Psoas muscle (tissue), 8 donors: ENCODE measurements at places on chromosomes 7 and 10. TPM values are rescaled to one million over a fixed set of nuclear protein-coding genes. Genes with fewer than 3 reads are reported as not detected.

DNA sequence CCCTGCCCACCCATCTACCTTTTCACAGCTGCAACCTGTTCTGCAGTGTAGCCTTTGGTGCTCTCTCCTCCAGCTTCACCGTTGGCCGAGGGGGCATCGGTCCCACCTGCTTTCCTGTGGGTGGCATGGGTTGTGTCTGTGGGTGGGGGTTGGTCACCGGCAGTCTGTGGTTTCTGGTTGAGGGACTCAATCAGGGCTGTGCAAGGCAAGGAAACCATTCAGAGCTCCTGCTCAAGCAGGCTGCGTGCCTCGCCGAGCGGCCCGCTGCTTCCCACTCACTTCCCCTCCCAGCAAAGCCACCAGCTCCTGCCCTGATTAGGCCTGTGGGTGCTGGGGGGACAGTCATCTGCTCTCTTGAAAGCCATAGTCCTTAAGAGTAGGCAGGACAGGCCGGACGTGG is 9.8 kb downstream of the DNAJB12 start:
- peak; percentile 46 for DNase-seq

DNA sequence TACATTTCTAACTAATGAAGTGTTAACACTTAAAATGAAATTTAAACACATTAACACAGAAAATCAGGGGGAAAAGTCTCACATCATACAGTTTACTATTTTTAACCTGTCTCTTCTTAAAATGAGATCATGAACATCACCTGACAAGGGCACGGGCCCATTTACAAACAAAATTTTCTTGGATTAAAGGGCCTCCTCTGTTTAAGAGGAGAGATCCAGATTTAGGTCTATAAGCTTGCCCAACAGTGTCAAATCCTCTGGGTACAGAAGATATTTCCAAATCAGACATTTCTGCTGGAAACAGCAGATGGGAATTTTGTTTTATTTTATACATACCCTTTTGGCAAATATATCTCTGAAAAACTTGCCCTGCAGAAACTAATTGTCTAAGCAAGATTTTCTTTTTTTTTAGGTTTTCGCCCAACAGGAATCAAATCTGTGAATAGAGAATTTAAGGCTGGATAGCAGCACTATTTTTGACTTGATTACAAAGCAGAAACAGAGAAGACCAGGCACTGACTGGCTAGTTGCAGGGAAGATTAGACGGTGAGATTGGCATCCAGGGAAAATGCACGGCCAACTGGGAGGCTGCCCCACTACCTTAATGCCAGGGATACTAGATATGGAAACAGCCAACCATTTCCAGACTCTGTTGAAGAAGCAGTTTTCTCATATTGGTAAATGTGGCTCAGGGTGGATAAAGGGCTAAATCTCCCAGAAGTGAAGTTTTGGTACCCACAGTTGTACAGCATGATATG is 173.4 kb downstream of the LRRN3 start:
- DNase-seq, result peak; percentile 55

DNA sequence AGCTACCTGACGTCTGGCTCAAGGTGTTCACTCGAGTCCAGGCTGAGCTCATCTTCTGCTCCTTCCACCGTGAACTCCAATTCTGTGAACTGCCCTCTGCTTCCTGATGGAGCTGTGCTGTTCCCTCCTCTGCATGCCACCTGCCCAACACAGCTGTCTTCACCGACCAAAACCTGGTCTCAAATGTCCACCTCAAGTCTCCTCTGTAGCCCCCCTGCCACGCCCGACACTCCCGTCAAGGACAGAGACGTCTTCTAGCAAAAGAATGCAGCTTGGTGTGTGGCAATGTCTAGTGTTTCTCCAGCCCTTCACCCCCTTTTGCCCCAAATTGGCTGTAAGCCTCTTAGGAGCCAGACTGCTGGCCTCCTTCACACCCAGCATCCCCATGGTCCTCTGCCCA is 305.1 kb downstream of the DNAJB6 start:
- DNase-seq, result no peak

PNLIPRP1 gene
- not detected for total RNA-seq

DNA sequence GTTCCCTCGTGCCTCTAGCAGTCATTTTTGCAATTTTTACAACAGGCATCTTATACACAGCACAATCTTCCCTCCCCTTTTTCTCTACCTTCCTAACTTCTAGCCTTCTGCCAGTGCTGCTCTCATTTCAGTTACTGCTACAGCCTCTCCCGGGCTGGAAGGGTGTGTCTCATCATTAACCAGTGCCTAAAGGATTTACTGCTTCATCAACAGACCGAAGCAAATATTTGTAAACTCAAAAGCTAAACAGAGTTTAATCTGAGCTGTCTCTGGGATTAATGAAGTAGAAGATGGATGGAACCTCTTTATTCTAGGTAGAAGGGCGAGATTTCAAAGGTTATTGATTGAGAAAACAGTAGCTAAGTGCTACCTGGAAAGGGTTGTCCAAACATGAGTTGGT is 94.3 kb downstream of the PRPF18 start:
- DNase-seq, result no peak

EZH2 gene
- 2.1 TPM for total RNA-seq

DNA sequence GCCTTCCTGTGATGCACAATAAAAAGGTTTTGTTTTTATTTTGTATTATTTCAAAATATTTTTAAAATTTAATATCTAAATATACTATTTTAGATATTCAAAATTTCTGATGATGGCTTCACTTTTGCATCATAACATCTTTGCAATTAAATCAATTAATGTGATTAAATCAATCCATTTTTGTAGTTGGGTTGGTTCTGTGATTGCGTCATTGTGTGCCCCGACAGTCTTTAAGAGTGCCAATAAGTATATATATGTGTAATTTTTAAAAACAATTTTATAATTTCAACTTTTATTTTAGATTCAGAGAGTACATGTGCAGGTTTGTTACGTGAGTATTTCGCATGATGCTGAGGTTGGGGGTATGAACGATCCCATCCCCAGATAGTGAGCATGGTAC is 70.5 kb downstream of the SEPTIN14 start:
- no peak for DNase-seq

GRCh38 chr10:78862328-78862640 is 206.5 kb upstream of the ZMIZ1 start:
- DNase-seq, result no peak

OPN4 gene
- 0.46 TPM for total RNA-seq

GRCh38 chr7:80385508-80385907 is 126.4 kb downstream of the GNAT3 start:
- no peak for DNase-seq

- DNase-seq, result no peak
Observed at GRCh38 chr7:149440222-149440621, 20.6 kb downstream of the ZNF777 start.

- no peak for DNase-seq
Observed at GRCh38 chr7:8601121-8601520, 167.7 kb downstream of the NXPH1 start.

- no peak for DNase-seq
Observed at GRCh38 chr10:60303778-60304177, 85.9 kb downstream of the ANK3 start.

DNA sequence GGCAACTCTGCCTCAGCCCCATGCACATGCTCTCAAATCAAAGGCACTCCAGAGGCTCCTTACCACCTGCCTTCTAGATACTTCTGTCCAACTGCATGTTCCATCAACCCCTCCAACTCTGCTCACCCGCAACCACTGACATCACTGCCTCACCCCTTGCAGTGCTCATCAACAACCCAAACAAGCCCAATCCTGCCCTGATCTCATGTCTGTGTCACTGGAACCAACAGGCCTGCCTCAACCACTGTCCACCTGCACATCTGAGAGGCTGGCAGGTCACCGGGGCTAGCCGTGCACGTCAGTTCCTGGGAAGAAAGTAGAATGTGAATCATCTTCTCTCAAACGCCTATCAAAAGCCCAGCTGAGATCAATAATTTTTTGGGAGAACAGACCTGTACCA is 33.3 kb downstream of the CTBP2 start:
- DNase-seq, result no peak

- DNase-seq, result no peak
Observed at GRCh38 chr7:158025686-158026600, 561.7 kb downstream of the PTPRN2 start.

RSPH10B2 gene
- 0.79 TPM for total RNA-seq

DNA sequence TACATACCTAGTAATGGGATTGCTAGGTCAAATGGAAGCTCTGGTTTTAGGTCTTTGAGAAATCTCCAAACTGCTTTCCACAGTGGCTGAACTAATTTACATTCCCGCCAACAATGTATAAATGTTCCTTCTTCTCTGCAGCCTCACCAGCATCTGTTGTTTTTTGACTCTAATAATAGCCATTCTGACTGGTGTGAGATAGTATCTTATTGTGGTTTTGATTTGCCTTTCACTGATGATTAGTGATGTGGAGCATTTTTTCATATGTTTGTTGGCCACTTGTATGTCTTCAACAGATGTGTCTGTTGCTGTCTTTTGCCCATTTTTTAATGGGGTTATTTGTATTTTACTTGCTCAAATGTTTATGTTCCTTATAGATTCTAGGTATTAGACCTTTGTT is 675.5 kb downstream of the SUGCT start:
- DNase-seq, result no peak

LRMDA gene
- 2.4 TPM for total RNA-seq

ANKRD26 gene
- 8.1 TPM for total RNA-seq

TEX36 gene
- total RNA-seq, result not detected

GRCh38 chr7:7475601-7476000 is 60.1 kb downstream of the COL28A1 start:
- DNase-seq, result no peak

HOXA7 gene
- 5.3 TPM for total RNA-seq

VWA2 gene
- not detected for total RNA-seq

PLEKHS1 gene
- total RNA-seq, result not detected

DNA sequence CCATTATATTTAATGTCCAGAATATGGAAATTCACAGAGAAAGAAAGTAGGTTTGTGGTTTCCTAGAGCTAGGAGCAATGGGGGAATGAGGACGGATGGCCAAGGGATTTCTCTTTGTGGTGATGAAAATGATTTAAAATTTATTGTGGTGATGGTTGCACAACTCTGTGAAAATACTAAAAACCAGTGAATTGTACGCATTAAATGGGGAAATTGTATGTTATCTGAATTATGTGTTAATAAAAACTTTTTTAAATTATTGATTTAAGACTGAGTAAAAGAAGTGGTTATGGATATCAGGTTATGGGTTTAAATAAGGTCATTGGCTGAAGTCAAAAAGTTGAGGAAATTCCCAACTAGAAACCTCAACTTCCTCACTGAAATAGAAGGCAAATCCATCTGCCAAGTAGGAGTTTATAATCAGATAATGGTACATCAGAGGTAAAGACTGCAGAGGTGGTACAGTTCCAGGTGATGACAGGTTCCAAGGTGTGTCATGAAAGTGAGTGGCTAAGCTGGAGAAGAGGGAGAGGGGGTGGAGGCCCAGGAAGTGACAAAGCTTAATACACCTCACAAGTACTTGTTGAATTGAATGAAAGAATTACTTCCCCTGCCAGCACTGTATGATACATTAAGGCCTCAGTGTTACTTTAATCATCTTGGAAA is 68.9 kb upstream of the CCDC71L start:
- no peak for DNase-seq

DNA sequence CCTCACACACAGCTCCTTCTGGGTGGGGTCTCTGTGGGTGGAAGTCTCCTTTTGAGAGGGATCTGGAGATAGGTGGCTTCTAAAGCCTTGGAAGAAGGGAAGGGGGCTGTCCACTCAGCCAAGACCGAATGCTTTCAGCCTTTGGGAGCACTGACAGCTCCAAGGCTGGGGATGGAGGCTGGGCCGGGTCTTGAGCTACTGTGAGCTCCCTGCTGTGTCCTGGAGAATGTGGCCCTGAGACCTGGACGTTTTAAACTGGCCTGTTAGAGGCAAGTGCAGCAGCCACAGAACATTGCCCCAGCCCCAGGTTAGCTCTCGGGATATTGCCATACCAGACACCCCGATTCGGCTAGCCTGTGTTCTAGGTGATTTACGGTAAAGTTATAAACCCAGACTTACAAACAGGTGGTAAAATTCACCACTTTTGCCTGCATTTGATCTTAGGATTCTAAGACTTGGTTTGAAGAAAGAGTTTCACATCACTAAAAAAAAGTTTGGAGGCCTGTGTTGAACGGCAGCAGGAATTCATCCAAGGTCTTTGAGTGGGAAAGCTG is 548.5 kb upstream of the FOXK1 start:
- no peak for DNase-seq

CTAGE6 gene
- not detected for total RNA-seq
